Urinary bladder (tissue), 4 donors: ENCODE measurements at places on chromosomes 2 and 18. TPM values are rescaled to one million over a fixed set of nuclear protein-coding genes. Genes with fewer than 3 reads are reported as not detected.
A peak's percentile ranks its signal among the peaks of the same experiment; 100 is the strongest.

- no peak for DNase-seq
These were observed 90.3 kb downstream of the PTPN4 start for GRCh38 chr2:119849838-119850565.

GRCh38 chr2:67156796-67157195 is 240.3 kb upstream of the ETAA1 start:
- no peak for DNase-seq

- no peak for DNase-seq
These were observed 695.6 kb downstream of the TSN start for GRCh38 chr2:122451040-122451439.

DNA sequence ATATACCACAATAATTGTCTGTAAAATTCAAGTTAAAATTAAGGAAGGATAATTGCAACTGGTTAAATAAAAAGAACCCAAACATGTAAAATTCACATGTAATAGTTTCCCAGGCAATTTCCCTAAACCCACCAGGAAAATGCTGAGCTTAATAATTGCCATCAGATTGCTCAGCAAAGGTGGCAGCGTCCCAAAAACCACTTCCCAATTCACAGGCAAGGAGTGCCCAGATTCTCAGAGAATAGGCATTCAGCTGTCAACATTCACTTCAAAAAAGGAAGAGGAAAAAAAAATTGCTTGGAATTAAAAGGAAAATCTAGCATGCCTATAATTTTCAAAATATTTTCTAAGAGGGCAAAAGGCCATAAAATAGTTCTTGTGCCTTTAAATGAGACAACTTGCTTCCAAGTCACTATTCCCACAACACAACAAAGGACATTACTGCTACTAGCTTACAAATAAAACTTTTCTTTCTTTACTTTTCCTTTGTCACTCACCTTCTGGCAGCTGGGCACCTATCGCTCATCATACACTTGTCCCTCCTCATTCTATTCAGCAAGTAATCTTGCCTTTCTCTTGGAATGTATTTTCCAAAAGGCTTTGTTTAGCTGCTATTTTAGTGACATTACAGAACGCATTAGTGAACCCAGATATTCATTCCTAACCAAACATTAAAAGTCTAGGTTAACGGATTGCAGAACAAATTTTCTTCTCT is 15.2 kb downstream of the SRBD1 start:
- DNase-seq, result no peak

DNA sequence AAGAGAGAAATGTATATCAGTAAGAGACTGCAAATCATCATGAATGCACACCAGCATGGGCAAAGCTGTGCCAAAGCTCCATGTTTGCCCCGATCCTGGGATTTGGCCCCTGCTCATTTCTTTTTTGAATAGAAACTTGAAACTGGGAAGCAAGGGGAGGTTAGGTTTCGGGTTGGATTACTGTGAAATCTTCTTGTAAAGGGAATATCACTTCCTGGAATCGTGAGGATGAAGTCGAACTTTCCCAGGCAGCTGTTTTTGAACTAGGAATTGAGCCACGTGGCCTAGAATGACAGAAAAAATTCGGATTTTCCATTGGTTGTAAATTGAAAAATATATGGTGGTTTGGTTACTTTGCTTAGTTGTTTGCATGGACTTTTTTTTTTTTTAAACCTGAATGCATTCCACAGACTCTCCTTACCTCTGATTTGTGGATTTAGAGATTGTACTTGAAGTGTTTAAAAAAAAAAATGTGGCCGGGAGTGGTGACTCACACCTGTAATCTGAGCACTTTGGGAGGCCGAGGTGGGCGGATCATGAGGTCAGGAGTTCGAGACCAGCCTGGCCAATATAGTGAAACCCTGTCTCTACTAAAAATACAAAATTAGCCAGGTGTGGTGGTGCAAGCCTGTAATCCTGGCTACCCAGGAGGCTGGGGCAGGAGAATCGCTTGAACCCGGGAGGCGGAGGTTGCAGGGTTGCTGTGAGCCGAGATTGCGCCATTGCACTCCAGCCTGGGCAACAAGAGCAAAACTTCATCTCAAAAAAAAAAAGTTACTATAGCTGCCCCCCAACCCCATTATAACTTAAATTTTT is 32.1 kb downstream of the GRHL1 start:
- DNase-seq, result no peak

DNA sequence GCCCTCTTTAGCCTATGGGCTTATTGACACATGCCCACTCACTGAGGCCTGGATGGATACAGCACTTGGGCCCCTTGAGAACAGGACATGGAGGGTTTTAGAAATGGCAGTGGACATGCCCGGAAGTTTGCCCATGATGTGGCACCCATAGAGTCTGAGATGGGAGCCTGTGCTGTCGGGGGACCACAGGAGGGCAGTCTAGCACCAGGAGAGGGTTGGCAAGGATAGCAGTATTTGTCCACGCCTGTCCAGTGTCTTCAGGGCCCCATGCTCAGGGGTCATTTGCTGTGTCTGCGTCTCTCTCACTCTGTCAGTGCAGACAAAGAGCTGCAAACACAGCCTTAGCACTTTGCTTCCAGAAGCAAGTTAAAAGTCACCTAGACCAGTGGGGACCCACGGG is 48.7 kb downstream of the IL1RL2 start:
- no peak for DNase-seq

DNA sequence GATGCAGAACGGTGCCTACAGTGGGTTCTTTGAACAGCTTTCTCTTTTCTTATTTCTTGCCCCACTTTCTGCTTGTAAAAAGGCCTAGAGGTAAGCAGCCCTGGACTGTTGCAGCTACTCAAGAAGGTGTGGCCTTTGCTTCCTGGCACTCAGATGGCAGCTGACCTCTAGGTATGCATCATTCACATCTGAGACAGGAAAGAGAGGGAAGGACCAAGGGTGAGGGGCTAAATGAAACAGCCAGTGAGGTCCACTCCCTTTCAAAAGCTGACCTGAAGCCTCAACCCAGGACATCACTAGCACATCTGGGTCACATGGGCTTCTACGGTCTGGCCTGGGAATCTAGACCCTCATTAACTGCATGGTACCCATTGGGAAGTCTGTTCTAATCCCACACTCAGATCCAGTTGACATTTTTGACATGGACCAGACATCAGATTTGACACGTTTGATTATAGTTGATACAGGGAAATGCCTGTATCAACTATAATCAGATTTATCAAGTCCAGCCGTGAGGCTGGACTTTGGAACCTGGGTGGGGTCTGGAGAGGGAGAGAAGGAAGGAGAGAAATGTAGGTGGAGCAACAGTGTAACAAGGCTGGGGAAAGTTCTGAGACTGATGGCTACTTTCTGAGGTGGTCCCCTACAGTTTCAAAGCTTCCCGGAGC is 60.2 kb downstream of the E2F6 start:
- DNase-seq, result no peak

- peak; percentile 23 for DNase-seq
These were observed 56.1 kb upstream of the SLC35G4 start for GRCh38 chr18:11553098-11553940.

- DNase-seq, result no peak
These were observed 252.6 kb downstream of the RND3 start for GRCh38 chr2:150234787-150235446.

DNA sequence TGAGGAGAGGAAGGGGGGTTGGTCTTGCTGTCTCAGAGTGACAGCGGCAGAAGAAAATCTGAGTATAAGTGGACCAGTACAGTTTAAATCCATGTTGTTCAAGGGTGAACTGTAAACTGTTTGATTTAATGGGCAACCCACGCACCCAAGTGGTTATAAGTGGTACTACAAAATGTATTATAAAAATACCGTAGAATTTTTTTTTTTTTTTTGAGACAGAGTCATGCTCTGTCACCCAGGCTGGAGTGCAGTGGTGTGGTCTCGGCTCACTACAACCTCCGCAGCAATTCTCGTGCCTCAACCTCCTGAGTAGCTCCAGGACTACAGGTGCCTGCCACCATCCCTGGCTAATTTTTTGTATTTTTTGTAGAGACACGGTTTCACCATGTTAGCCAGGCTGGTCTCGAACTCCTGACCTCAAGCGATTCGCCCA is 2.1 kb upstream of the CHCHD5 start:
- peak; percentile 54 for DNase-seq

- DNase-seq, result no peak
These were observed 278.2 kb downstream of the IKZF2 start for GRCh38 chr2:212873256-212873655.

- no peak for DNase-seq
These were observed 798.9 kb upstream of the SALL3 start for GRCh38 chr18:78180741-78181140.

GRCh38 chr18:43627848-43628530 is 350.7 kb upstream of the SYT4 start:
- DNase-seq, result no peak

DNA sequence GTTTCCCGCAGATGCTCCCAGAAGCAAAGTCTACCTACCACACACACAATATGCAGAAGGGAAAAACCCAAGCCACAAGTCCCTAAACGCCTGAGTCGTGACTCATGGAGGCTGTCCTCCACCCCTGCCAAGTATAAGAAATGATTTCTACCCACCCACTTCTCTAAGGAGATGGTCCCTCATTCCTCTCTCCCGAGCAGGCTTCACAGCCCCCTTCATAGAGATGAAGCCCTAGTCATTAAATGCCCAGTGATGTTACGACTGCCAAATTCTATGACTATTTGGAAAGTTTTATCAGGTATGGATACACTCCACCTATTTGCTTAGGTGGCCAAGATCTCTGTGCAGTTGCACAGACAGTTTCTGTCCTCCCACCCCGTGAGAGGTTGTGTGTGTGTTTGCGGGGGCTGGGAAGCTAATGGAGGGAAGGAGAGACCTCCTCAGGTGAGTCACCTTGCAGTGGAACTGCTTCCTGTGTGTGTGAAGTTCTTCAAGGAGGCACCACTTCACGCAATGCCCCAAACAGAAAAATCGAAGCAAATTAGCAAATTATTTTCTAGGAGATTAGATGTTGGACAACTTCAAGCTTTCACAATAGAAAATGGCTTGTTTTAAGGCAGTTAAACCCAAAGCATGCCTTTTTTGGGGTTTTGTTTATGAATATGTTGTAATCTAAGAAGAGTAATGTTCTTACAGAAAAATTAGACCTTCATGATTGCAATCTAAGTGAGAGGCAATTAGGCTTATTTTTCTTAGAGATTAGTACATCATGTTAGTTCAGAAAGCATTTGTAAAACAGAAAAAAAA is 175.2 kb downstream of the TGIF1 start:
- no peak for DNase-seq

- no peak for DNase-seq
These were observed 99.4 kb downstream of the TFCP2L1 start for GRCh38 chr2:121185571-121186074.

DNA sequence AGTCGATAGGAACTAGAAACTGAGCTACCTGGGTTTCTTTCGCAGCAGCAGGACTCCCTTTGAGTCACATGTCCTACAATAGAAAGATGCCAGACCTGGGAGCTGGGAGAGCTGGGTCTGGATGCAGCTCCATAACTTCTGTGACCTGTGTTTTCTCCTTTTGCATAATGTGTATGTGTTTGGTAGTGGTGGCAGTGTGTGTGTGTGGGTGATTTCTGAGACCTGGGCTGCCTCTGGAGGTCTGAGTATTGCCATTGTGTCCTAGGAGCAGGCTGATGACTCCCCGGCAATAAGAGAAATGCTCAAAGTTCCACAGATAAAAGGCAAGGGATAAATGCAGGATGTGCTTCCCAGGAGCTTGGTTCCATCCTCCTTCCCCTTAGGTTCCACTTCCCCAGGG is 6.4 kb downstream of the WNT10A start:
- DNase-seq, result no peak

- DNase-seq, result no peak
These were observed 70.2 kb downstream of the DLGAP1 start for GRCh38 chr18:4384932-4385331.

- DNase-seq, result no peak
These were observed 33.7 kb downstream of the DNMT3A start for GRCh38 chr2:25307949-25308557.

DNA sequence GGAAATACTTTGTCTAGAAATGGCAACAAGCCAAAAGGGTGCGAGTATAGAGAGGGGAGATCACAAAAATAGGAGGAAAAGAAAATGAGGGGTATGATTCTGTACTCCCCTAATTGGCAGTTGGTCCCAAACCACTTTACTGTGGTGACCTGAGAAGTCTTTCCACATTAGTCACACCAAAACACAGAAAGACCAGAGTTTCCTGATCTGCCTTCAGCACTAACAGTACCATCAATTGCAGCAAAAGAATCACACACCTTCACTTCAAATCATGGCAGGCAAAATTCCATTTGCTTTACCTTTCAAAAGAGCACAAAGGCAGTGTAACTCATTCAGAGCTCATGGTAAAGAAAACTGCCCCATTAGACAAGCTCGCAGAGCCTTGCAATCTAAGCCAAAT is 86.8 kb downstream of the ALK start:
- no peak for DNase-seq

GRCh38 chr2:6650311-6650710 is 215.4 kb downstream of the CMPK2 start:
- DNase-seq, result no peak

Gene ERICH2
- total RNA-seq, result not detected

Gene PTH2R
- total RNA-seq, result 0.69 TPM

Gene GCG
- total RNA-seq, result not detected

Gene VSNL1
- 1.7 TPM for total RNA-seq

Gene DSG2
- 44.1 TPM for total RNA-seq

Gene MC5R
- total RNA-seq, result not detected
